Calu3 (cell line): ENCODE measurements at places on chromosomes 13 and 19.

DNA sequence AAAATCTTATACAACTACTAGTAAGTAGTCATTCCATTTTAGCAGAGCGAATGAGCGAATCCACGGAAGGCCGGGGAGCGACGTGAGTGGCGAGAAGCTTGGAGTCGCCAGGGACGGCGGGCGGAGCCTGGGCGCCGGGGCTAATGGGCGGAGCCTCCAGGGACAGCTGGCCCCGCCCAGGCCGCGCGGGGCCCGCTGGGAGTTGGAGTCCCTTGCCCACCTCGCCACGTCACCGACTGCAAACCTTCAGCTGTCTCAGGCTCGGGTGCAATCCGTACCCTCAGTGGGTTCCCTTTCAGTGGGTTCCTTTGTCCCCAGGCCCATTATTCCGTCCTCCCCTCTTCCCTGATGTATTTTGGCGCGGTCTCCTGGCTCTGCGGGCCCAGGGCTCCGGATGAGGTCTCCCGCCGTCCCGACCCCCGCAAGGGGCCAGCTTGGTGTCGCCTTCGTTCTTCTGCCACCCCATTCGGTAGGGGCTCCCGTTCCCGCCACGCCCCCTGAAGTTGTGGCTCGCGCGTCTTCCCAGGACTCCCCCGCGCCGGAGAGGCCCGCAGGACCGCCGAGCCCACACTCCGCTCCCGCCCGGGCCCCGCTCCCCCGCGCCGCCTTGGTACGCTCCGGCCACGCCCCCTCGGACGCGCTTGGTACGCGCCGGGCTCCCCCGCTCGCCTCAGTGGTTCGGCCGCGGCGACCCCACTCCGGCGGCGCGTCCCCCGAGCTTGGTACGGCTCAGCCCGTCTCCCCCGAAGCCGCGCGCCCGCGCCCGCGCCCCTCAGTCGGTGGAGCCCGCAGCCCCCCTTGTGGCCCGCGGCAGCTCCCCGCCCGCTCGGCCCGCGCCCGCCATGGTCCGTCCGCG lies at the start of gene PTOV1:
Gene PTOV1 (plus strand): TSS at position 673 of the 856 bp plus-strand sequence.
- peak; percentile 96 for DNase-seq

DNA sequence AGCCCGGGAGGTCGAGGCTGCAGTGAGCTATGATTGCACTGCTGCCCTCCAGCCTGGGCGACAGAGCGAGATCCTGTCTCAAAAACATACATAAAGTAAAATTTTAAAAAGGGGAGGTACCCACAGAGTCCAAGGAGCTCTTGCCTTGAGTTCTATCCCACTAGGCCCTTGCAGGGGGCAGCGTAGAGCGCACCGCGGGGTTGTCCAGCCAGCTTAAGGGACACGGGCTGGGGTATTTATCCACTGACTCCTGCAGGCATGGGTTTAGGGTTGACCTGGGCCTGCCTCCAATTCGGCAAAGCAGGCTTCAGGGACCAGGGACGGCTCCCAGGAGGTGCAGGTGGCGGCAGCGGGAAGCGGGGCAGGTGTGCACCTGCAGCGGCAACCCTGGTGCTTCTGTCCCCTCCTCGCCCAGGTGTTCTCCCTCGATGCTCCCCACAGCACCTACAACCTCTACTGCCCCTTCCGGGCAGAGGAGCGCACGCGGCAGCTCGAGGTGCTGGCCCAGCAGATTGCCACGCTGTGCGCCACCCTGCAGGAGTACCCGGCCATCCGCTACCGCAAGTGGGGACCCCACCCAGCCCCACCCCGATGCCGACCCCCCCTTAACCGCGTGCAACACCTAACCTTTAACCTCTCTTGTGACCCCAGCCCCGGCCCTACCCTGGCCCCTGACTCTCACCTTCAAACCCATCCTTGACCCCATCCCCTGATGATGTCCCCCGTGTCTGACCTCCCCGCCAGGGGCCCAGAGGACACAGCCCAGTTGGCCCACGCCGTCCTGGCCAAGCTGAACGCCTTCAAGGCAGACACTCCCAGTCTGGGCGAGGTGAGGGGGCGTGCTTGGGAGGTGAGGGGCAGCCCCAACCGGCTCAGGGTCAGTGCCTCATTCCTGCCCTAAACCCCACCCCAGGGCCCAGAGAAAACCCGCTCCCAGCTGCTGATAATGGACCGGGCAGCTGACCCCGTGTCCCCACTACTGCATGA lies 4.7 kb downstream of the STXBP2 start:
- DNase-seq, result no peak

GRCh38 chr13:103895835-103896531 lies 829.8 kb upstream of the SLC10A2 start:
- DNase-seq, result no peak

- DNase-seq, result no peak
These were observed 2.1 kb upstream of the GNA15 start for GRCh38 chr19:3133793-3134116.

GRCh38 chr13:34003656-34004055 lies 185.7 kb downstream of the RFC3 start:
- no peak for DNase-seq

DNA sequence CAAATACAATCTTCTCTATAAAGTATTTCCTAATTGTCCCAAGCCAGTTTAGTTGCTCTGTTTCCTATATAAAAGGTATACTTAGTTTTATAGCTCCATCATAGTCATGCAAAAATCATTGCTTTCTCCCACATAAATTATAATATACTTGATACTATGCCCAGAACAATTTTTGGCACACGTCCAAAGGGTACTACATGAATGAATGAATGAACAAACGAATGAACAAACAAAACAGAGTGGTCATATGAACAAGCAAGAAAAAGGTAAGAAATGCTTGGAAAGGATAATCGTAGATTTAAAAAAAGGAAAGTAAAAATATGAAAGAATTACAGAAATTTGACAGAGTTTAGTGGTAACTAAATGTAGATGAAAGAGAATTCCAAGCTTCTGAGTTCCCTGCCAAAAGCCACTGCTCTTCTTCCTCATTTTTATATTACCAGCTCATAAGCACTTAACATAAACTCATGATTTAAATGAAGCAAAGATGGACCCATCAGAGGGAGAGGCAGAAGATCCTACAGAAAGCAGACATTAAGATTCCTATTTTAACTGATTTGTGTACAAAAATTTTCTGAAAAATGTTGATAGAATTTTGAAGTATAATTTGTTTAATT lies 123.2 kb downstream of the ENOX1 start:
- DNase-seq, result no peak

- DNase-seq, result no peak
These were observed 19.8 kb upstream of the NPAS1 start for GRCh38 chr19:46999878-47000277.

- DNase-seq, result no peak
These were observed 10.2 kb downstream of the C19orf12 start for GRCh38 chr19:29704562-29705558.

DNA sequence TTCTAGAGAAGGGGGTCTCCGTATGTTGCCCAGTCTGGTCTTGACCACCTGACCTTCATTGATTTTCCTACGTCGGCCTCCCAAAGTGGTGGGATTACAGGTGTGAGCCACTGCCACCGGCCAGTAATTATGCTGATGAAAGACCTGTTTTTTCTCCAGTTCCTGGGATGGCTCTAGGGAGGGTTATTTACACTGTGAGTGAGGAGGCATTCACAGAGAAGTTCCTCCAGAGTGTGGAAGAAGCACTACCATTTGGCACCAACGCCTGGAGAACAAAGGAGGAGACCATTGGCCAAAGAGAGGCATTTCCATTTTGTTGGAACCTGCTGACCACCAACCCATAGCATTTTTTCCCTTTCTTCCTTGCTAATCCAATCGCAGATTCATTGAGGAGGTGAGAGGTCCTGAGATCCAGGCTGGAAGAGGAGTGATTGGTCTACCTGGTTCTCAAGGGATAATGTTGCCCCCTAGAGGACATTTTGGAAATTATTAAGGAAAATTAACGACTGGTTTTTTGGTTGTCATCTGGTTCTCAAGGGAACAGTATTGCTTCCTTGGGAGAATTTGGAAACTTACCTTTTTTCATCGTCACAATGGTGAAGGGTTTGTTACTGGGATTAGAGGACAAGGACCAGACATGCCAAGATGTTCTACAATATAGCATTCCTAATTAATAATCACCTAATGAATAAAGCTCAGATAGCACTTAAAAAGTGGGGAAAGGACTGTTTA lies 5.5 kb upstream of the SAE1 start:
- peak; percentile 45 for DNase-seq

- no peak for DNase-seq
These were observed 988 bp upstream of the CCDC169 start for GRCh38 chr13:36298535-36299068.

- DNase-seq, result no peak
These were observed 478.1 kb downstream of the KLF5 start for GRCh38 chr13:73536865-73537264.

GRCh38 chr19:19460761-19461265 lies 54.5 kb downstream of the TSSK6 start:
- no peak for DNase-seq

DNA sequence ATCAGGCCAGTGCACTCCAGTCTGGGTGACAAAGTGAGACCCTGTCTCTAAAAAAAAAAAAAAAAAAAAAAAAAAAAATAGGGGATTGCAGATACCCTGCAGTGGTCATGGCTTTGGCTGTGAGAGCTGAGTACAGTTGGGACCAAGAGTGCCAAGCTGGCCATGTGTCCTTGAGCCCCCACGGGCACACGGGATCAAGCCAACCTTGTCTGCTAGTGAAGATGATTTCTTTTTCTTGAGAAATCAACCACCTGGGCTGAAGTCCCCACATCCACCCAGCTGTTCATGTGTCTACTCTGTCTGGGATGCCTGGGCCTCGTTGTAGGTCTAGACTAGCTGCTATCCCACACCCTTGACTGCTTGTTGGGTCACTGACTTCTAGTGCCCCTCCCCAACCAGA lies 34.0 kb downstream of the CERS4 start:
- DNase-seq, result no peak

- no peak for DNase-seq
These were observed 84.3 kb upstream of the NBEA start for GRCh38 chr13:34857558-34858325.

DNA sequence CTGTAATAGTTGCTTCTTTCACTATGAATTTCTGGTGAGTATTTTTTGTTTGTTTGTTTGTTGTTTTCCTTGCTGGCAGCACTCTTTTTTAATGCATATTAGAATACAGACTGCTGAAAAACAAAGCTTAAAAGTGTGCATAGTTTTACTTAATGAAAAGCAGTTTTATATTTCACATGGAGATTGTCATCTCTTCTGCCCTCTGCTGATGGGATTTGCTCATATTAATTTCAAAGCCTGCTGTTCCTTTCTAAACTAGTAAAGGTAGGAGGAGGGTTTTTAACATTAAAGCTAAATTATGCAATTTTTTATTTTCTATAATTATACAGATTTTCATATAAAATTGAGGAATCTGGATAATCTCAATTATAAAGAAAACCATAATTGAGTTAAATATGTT lies 692.6 kb upstream of the SLITRK1 start:
- no peak for DNase-seq

GRCh38 chr13:40251343-40252032 lies 415.0 kb downstream of the FOXO1 start:
- no peak for DNase-seq

- DNase-seq, result no peak
These were observed 638.8 kb upstream of the SLITRK6 start for GRCh38 chr13:86438034-86438433.

GRCh38 chr19:30717381-30717780 lies 345.2 kb downstream of the ZNF536 start:
- no peak for DNase-seq

GRCh38 chr19:49906879-49907564 lies 10.3 kb upstream of the IL4I1 start:
- no peak for DNase-seq
